Tongue (tissue), 3 donors: ENCODE measurements at places on chromosomes 7 and 10. TPM values are rescaled to one million over a fixed set of nuclear protein-coding genes. Genes with fewer than 3 reads are reported as not detected.

Gene RGR
- total RNA-seq: 7.8 TPM

DNA sequence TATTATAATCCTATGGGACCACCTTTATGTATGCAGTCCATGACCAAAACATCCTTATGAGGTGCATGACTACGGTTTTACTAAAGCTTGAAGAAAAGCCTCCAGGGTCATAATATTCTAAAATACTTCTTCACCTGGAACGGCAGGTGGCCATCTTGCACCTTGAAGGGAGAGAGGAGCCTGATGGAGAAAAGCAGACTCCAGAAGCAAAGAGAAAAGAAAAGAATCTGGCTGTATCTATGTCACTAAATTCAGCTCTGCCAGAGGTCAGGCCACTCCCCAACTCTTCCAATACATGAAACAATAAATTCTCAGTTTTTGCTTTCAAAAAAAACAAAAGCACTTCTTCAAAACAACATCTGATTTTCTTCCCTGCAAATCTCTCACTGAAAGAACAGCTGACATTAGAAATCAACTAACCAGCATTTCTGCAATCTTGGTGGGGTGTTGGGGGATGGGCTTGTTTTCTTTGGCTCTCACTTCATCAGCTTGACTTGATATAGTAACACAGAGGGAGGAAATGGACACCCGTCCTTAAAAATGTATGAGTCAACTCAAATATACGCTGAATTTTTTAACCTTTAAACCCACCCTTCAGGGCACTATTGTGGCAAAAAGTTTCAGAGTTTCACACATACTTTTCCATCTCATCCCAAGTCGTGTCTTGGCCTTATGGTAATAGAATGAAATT lies 21.7 kb downstream of the HIBADH start:
- DNase-seq: peak; percentile 32

GRCh38 chr7:155576900-155577508 lies 30.6 kb upstream of the CNPY1 start:
- DNase-seq: no peak

DNA sequence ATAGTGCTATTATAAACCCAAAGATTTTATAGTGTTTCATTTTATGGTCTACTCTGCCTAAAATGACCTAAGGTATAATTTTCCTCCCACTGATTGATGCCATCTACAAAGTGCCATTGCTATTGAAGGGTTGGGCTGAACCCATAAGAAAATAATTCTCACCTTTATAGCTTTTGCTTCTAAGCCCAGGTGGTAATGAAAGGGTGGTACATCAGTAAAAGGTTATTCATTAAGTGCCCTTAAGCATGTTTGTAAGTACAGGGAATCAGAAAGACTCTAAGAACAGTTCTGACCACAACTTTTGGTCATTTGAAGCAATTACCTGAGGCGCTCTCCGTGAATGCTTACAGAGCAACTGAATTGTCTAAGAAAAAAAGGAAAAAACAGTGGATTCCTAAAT lies 1247.3 kb downstream of the NXPH1 start:
- DNase-seq: no peak

GRCh38 chr7:2354939-2355704 lies 495 bp downstream of the EIF3B start:
- peak; percentile 20 for DNase-seq

GRCh38 chr7:155324918-155325235 lies 27.2 kb downstream of the INSIG1 start:
- DNase-seq: no peak

Gene MRC1
- 8.7 TPM for total RNA-seq

DNA sequence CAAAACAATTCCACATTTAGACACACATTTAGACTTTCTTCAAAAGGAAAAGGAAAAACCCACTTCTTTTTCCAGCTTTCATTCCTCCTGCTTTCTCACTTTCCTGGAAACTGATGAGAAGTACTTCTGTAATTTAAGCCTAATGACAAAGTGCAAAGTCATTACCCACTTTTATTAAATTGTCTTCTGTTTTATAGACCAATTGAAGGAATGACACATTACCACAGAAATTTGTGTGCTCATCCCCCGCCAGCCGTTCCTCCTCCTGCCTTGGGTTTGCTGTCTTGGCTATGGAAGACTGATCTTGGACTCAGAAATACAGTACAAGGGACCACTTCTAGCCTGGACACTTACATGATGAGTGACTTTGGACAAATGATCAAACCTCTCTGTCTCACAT lies 717.8 kb downstream of the SORCS3 start:
- no peak for DNase-seq

DNA sequence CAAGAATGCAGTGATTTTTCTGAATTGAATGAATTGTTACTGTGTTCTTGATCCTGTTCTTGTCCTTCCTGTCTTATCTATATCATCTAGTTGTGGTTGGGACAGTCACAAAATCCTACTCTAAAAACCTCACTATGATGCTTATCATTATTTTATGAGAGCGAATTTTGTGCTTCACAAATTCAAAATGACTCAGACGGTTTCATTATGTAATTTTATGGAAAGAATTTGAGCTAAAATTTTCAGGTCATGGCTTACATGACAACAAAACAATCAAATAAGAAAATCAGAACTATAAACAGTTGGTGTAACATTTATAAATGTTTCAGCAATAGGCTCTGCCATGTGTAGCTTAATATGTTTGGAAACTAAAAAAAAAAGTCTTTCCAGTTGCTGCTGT lies 6.9 kb downstream of the PRKAR2B start:
- DNase-seq: no peak

Gene PPP1R17
- total RNA-seq: not detected

- peak; percentile 35 for DNase-seq
Measured at GRCh38 chr10:31261511-31262311, 57.3 kb upstream of the ZEB1 start.

Gene JAZF1
- 30.4 TPM for total RNA-seq

DNA sequence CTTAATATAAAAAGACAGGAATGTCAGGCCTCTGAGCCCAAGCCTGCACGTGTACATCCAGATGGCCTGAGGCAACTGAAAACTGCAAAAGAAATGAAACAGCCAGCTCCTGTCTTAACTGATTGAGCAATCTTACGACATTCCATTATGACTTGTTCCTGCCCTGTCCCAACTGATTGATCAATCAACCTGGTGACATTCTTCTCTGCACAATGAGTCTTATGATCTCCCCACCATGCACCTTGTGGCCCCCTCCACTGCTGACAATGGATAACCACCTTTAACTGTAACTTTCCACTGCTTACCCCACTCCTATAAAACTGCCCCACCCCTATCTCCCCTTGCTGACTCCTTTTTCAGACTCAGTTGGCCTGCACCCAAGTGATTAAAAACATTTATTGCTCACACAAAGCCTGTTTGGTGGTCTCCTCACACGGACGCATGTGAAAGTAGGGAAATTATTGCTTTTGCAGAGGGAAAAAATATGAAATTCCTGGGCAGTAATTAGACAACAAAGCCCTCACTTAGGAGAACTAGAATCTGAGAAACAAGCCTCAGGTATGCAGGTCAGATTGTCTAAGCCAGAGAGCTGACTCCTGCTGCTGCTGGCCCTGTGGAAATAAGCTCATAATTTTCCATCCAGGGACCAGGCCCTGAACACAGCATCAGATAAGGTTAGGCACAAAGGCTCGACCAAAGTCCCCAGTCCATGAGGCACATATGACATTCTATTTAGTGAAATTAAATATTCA lies 5.3 kb downstream of the CYP3A7 start:
- DNase-seq: peak; percentile 17

Gene PDSS1
- 9.7 TPM for total RNA-seq

Gene TUBAL3
- 0.31 TPM for total RNA-seq

Gene VAX1
- total RNA-seq: not detected

DNA sequence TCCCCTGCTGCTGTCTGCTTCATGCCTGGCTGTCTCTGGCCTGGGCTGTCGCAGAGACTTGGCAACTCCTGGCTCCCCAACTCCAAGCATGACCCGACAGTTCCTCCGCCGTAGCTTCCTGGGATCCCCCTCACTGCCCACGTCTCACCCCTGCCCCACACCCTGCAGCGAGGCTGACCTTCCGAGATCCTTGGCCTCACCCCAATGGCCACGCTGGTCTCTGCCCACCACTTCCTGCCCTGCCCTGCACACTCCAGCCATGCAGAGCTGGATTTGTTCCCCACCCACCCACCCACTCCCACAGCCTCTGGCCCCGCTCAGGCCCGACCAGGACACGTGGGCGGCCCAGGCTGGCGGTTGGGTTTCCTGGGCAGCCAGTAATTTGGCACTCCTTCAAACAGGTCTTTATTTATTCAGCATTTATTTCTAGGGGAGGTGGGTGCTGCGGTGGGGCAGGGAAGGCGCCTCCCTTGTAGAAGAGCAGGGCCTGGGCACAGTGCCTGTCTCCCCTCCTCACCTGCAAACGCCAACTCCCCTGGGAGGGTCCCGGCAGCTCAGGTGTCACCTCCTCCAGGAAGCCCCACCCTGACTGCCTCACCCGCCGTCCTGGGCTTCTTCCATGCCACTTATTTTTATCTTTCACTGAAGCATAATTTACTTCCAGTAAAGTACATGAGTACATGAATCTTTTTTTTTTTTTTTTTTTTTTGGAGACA lies 25.5 kb downstream of the GTF2IRD1 start:
- DNase-seq: peak; percentile 37

- no peak for DNase-seq
Measured at GRCh38 chr10:113175756-113176651, 226.0 kb downstream of the TCF7L2 start.

DNA sequence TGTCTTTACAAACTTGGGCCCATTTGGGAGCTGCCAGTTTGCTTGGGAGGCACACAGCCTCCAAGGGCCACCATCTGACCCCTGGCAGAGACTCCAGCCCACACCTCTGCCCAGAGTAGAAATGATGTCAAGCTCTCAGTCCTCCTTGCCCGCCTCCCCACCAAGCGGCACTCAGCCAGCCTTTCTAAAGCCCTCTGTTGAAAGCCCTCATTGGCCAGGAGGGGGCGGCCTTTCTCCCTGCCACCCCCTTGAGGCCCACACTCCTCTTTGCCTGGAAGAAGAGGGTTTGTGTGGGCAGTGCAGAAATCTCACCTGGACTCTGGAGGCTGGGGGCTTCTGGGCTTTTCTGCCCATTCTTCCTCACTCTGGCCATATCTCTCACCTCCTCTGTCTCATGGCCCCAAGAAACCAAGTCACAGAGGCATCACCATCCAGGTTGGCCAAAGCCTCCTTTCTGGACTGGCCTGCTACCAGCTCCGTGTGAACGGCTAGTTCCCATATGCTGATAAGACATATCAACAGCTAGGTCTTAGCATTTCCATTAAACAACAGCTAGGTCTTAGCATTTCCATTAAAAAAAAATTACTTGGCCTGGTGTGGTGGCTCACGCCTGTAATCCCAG lies 36.1 kb downstream of the UBTD1 start:
- DNase-seq: no peak

- DNase-seq: no peak
Measured at GRCh38 chr10:116070743-116071320, 202.2 kb downstream of the GFRA1 start.

DNA sequence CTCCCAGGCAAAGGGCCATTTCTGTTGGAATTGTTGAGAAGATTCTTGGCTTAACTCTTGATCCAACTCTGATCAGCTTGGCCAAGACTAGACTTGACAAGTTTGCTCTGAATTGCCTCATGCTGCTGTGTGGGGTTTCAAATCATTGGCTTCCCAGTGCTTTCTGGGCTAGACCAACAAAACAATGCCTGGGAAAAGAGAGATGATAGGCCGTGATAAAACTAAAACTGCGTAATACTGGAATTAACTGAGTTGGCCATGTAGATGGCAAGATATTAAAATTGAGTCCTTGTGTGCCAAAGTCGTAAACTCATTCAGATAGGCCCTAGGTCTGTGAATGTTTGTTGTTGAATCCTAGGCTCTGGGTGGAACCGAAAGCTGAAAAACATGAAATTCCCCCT lies 222.6 kb downstream of the MGMT start:
- no peak for DNase-seq

DNA sequence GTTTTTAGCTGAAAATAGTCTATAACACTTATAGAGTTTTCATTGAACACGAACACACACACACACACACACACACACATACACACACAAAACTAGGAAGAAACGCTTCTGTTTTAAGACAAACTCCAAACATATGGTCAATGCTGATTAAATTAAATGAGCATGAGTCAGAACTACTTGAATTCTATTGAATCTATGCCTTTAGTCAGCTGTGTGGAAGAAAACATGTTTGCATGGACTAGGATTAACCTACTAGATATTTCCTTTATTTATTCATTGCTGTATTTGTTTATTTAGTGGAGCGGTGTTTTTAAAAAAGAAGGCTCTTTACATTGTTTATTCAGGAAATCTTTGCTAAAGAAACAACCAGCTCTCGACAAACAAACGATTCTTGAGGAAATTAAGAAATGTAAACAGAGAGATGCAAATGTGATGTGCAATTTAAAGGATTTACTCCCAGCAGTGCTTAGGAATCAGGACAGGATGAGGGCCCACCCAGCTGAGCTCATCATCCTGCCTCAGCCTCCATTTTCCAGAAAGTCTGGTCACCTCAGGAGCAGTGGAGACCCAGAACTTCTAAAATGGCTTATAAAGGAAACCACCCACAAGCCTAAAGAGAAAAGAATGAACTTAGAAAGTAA lies 83.2 kb downstream of the PDE1C start:
- peak; percentile 24 for DNase-seq

DNA sequence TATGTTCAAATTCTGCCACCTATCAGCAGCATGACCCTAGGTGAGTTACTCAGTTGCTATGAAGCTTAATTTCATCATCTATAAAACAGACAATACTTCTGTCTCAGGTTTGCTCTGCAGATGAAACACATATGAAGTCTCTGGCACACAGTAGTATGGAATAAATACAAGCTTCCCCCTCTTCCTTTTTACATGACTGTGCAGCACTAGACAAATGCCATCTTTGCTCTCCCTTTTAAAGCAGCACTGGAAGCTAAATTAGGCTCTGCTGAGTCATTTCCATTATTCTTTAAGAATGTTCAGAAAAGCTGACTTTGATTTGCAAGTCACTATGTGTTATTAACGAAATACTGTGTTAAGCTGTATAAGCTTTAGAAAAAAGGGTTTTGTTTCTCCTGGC lies 40.7 kb upstream of the ANAPC16 start:
- no peak for DNase-seq
